ENCODE measurements at places on chromosomes 11 and 22.

GRCh38 chr11:1946812-1947484 is at the start of gene MRPL23:
Gene MRPL23 (plus strand): TSS chr11:1947332. CDS start chr11:1947363, 31 bp downstream.
- no peak for DNase-seq

- no peak for DNase-seq
Measured at GRCh38 chr11:69801513-69802335, 17.5 kb downstream of the FGF3 start.

GRCh38 chr11:1150116-1150515 is 7.6 kb upstream of the MUC5AC start:
- no peak for DNase-seq

- DNase-seq = peak; percentile 26
Measured at GRCh38 chr11:126194121-126194543, 17.3 kb downstream of the RPUSD4 start.

GRCh38 chr22:27455526-27455925 is 346.0 kb downstream of the MN1 start:
- DNase-seq = no peak

DNA sequence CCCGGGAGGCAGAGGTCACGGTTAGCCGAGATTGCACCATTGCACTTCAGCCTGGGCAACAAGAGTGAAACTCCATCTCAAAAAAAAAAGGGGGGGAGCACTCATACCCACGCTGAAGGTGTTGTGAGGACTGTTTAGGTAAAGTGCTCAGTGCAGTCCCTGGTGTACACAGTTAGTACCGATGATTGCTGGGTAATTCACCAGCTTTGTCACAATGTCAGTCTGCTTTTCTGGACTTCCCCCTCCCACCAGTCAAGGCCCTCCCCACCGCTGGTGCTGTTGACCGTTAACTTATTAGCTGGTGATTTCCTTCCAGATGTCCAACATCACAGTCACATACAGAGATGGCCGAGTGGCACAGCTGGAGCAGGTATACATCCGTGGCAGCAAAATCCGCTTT is 11.9 kb downstream of the SNRPD3 start:
- DNase-seq = no peak

DNA sequence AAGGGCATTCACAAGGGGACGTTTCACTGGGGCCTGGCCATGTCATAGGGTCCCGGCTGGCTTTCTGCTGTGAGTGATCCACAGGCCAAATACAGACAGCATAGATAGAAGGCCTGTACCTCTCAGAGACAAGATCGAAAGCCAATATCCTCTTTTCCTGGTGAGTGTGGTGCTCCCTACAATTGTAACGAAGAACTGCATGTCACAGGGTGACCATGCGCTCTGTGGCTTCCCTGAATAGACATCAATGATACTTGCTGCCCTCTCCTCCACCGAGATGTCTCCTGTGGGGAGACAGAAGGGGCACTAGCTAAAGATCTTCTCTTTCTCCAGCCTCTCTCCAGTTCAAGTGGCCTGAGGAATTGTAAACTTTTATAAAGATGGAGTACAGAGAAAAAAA is 226.1 kb upstream of the POU2AF2 start:
- DNase-seq = no peak

- DNase-seq = no peak
Measured at GRCh38 chr22:17827466-17827865, 53.2 kb upstream of the BID start.

DNA sequence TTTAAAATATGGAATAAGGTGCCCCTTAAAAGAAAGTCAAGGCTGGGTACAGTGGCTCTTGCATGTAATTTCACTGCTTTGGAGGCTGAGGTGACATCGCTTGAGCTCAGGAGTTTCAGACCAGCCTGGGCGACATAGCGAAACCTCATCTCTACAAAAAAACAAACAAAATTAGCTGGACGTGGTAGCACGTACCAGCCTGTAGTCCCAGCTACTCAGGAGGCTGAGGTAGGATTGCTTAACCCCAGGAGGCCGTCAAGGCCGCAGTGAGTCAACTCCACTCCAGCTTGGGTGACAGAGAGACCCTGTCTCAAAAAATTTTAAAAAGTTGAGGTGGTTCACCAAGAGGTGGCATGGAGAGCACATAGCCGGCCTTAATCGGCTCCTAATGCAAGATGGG is 17.7 kb upstream of the ADORA2A start:
- DNase-seq = no peak

DNA sequence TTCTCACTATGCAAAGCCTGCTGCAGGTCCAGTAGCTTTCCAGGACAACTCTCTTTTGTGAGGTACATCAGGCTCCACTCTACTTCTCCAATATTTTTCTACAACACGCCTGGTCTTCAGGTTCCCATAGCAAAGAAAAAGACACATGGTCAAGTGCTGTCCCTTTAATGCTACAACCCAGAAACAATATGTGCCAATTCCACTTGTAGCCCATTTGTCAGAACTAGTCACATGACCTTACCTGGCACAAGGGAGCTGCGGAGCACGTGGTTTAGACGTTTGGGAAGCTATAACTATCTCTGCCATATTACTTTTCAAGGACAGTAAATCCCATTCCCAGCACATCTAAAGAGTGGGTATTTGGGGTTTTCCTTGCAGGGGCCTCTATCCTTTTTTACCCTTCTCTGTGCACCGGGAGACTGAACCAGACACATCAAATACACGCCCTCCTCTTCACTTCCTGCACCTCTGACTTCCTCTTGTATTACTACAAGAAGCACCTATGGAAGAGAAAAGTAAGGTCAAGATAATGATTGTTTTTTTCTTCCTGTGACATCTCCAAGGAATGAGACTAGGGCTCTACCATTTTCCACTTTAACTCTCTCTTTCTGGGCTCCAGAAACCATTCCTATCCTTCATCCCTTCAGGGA is 237.6 kb downstream of the ETS1 start:
- DNase-seq = no peak

- DNase-seq = no peak
Measured at GRCh38 chr22:36536717-36537116, 7.8 kb upstream of the EIF3D start.

- DNase-seq = no peak
Measured at GRCh38 chr11:44823006-44823405, 96.2 kb downstream of the TSPAN18 start.

DNA sequence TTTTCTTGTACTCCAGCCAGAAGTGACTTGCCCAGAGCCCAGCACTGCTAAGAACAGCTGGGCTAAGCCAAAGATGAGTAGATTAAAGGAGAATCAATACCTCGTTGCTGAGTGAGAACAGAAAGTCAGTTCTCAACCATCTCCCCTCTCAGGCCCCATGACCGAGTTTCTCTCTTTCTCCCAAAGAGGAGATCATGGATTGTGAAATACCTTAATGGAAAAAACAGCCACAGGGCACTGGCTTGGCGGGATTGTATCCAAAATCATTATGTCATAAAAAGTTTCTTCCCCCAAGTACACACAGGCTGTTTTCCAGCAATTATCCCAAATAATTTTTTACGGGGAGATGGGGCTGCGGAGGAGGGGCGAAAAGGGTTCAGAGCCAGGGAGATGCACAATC is 111.8 kb upstream of the TMEM45B start:
- no peak for DNase-seq

DNA sequence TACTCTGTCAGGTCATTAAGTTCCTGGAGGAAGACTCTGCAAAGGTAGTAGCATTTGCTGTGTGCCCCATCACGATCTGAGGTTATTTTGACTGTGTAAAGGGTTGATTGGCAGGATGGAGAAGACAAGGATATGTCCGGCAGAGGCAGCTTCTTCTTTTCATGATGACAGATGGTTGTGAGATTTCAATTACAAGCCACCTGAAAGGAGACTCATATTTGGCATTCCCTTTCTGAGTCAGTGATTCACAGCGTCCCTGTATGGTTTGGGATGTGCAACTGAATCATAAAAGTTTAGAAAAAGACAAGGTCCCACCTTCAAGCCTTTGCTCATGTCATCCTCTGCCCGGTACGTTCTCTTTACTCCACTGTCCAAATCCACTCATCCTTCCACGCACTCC is 113.4 kb downstream of the MTNR1B start:
- no peak for DNase-seq

DNA sequence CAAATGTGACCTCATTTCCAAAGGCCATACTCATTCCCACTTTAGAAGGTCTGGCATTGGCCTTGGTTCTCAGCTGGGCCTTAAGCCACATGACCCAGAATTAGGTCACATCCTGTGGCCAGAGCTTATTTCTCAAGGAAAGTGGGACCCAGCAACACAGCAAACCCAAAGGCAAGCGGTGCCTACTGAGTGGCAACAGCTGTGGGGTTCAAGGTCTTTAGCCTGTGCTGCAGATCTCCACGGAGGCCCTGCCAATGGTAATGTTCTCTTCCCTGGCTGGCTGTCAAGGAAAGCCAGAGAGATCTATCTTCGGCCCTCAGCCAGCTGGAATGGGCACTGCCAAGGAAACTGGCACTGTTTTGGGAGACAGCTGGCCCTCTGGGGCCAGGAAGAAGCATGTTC is 41.5 kb upstream of the TP53I11 start:
- DNase-seq = no peak

- no peak for DNase-seq
Measured at GRCh38 chr11:67521924-67522323, 1.3 kb downstream of the CABP2 start.

- DNase-seq = no peak
Measured at GRCh38 chr11:129598378-129598777, 217.3 kb upstream of the TMEM45B start.

DNA sequence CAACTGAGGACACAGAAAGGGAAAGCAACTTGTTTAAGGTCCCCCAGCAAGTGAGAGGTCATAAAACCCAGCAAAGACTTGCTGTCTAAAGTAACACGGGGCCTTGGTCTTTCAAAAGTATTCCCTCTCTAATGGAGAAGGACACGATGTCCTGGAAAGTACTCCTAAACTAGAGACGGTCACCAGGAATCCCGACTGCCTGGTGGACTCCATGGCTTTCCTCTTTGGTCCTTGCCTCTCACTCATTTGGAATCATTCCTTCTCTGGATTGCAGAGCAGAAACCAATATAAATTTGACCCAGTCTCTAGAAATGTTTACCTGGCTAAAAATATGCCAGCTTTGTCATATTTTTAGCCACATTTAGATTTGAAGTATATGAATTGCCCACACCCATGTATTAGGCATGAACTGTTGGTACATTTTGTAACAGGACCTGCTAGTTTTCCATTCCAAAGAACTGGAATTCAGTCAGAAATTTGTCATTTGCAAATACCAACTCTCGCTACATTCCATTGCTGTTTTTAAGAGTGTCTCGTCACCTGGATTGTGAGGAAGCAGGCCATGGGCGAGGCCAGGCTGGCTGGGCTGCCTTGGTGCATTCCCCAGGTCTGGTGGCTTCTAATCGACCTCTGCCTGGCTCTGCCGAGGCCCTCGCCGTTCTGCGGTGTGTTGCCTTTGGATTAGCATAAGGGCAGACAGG is 12.9 kb downstream of the NAV2 start:
- no peak for DNase-seq

DNA sequence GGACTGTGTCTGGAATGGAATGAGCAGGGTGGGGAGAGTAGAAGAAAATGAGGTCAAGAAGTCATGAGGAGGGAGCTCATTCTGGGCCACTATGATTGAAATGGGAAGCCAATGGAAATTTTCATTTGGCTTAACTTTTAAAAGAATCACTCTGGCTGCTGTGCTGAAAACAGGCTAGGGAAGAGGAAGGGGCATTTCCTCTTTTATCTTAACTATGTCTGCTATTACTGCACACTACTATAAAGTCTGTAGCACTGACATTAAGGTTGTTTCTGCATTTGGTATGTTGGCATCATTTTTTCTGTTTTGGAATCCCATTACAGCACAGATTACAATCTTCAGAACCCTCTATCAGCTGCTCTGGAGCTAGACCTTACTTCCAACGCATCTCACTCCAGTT is 8.2 kb downstream of the PATL1 start:
- DNase-seq = no peak

DNA sequence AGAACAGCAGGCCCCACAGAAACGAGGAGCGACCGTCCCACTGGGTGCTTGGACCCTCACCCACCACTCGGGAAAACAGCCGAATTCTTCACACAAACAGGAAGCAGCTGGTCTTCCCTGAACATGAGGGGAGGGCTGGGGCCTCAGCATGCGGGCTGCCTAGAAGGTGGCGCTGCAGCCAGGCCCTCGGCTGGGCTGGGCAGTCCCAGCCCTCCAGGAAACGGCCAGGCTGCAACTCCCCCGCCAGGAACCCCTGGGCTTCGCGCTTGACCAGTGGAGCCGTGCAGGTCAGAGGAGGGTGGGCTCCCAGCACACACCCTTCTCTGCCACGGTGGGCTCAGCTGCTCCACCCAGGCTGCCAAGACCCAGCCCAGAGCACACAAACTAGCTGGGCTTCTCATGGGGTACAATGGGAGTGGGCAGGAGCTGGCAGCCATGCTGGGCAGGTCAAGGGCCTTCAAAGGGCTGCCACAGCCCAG is 29.6 kb downstream of the IGF2 start:
- no peak for DNase-seq

- DNase-seq = no peak
Measured at GRCh38 chr11:74019104-74019738, 10.3 kb upstream of the UCP3 start.

GRCh38 chr11:86415026-86415425 is 40.3 kb downstream of the CCDC81 start:
- DNase-seq = no peak

DNA sequence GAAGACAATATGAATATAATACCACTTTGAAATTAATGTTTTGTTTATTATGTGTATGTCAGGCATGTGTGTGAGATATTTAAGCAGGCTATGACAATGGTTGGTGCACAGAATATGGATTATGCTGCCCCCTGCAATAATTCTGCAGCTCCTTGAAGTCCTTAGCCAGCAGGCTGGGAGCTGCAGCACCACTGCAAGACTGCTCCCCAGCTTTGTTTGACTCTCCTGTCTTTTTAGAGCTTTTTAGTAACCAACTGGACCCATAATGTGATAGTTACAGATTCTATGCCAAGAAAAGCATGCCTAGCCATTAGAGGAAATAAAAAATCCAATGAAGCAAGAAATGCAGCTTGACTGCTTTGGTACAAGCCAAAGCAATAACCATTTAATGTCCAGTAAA is 535.1 kb downstream of the TMEM135 start:
- no peak for DNase-seq

- peak; percentile 34 for DNase-seq
Measured at GRCh38 chr22:27420817-27421361, 380.7 kb downstream of the MN1 start.

DNA sequence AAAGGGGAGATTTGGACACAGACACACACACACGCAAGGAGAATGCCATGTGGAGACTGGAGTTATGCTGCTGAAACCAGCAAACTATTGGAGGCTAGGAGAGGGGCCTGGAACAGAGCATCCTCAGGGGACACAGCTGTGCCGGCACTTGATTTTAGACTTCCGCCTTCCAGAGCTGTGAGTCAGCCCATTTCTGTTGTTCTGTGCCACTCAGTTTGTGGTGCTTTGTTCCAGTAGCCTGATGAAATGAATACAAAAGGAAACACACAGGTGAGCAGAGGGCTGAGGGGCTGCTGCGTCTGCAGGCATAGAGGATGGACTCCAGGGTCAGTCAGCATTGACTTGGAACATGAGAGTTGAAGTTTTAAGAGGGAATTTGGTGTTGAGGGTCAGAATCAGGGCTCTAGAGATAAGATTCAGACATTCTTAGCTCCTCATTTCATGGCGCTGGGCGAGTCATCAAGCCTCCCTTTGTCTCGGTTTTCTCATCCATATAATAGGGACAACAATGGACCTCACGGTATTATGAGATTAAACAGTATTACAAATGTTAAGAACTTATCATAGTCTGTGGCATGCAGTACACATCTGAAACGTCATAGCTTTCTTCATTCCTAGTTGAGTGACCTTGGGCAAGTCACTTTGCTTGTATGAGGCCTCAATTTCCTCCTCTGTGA is 191.0 kb downstream of the MIAT start:
- no peak for DNase-seq

GRCh38 chr22:42353883-42354727 is 78.1 kb downstream of the NFAM1 start:
- no peak for DNase-seq

All from NCI-H460 (cell line).